ENCODE measurements at places on chromosomes 2 and 18.

GRCh38 chr2:8643250-8643995, 38.4 kb upstream of the ID2 start:
- no peak for DNase-seq

GRCh38 chr2:1584051-1584531, 160.2 kb downstream of the PXDN start:
- DNase-seq = no peak

DNA sequence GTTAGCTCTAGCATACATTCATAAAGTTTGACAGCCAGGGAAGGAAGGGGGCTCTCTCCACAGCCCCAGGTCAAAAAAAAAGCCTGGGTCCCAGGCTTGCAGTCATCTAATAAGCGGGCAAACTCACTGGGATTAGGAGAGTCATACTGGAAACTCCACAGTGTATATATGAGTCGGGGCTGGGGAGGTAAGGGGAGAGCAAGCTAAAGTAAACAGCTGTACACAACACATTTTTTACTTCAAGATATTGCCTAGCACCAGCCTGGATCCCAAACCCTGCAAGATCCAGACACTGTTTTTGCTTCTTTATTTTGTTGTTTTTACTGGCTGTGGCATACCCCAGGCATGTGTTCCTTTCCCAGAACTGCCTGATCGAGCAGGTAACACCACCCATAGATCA, 291.3 kb upstream of the TANK start:
- DNase-seq = no peak

- no peak for DNase-seq
Measured at GRCh38 chr2:237922641-237923361, 44.0 kb upstream of the UBE2F start.

GRCh38 chr2:39991298-39991697, 212.2 kb upstream of the THUMPD2 start:
- no peak for DNase-seq

DNA sequence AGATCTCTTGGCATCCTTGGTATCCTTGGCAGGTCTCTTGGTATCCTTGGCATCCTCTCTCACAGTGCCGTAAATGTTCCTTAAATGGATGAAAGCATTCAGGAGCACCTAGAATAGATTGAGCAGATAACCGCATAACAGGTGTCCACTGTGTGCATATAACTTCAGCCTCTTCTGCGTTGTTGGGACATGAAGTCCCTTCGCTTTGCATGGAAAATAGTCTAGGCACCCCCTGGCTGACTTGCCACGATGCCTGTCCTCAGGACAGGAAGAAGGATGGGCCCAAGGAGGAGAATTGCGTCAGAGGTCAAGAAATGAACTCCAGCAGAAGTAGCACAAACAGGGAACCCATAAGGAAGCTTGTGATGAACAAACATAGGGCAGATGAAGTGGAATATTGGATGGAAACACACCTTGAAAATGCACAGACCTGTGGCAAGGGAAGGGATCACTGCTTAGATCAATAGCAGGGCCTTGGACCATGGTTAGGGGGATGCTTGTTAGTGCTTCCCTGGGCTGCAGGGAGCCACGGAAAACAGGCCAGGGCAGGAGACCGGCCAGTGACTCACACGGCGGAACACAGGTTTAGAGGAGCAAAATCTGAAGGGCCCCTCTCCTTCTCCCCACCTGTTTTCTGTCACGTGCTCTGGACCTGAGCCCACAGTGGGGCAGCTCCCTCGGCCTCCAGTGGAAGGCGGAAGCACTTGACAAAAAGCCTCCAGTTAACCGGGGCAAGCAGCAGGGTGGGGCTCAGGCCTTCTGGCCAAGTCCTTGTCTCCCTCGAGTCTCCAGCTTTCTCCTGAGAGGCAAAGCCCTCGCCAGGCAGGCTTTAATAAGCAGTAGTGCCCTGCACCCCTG, 99.2 kb upstream of the ASAP2 start:
- no peak for DNase-seq

- DNase-seq = no peak
Measured at GRCh38 chr2:34345030-34345429, 745.9 kb upstream of the FAM98A start.

- no peak for DNase-seq
Measured at GRCh38 chr2:178764097-178764496, 43.1 kb downstream of the TTN start.

DNA sequence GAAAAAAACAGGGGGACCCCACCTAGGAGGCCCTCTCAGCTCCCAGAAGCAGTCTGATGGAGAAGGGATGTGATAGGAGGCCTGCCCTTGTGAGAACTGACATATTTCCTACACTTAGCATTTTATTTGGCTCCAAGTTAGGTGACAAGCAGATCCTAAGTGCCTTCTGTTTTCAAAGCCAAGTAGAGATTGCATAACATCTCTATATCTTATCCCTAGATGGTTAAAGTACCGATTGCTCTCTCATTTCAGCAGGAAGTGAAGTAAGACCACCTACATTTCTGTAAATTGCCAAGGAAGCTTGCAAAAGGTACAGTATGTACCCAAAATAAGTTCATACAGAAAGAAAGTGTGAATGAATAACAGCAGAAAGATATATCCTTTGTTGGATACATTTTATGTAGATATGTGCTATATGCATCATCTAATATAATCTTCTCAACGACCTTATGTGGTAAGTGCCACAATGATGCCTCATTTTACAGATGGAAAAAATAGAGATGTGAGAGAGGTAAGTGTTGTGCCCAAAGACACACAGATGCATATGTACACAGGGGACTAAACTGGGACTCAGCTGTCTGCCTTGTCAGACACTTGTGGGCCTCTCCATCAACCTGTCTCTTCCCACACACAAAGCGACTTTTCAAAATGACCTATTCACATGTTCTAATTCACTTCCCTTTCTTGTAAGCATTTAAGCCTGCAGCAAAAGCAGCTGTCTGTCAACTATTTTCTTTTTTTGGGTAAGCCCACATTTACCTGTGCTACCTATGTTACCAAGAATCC, 38.9 kb downstream of the DHRS9 start:
- peak; percentile 35 for DNase-seq

DNA sequence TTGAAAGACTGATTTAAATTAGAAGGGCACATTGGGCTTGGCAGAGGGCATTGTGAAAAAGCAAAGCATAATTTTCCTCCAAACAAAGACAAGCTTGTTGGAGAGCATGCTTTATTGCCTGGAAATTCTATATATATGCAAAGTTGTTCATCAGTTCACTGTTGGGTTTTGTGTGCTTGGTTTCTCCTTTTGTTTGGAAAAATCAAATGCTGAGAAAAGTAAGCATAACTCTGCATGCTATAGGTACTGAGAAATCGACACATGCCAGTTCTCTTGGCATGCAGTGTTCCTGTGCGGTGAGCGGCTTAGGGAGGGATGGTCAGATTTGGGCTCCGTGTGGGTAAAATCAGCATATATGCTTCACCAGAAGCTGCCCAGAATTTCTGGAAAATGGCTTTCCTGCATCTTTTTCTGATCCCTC, 161.0 kb downstream of the RAPGEF4 start:
- DNase-seq = no peak

GRCh38 chr2:20349513-20349921, 1.1 kb downstream of the PUM2 start:
- DNase-seq = peak; percentile 46

GRCh38 chr2:39737661-39738060, 41.4 kb downstream of the THUMPD2 start:
- no peak for DNase-seq

Data from OCI-M1 (cell line).